Stimulated activated CD8-positive, alpha-beta memory T cell treated with anti-CD3 and anti-CD28 coated beads, Interleukin-2, amount 100 ng/mL, for 48 hours (primary cell): ENCODE measurements at places on chromosomes 7 and 10.

- no peak for DNase-seq
Measured at GRCh38 chr10:1394155-1394912, 338.1 kb downstream of the WDR37 start.

- DNase-seq = no peak
Measured at GRCh38 chr7:115582956-115583355, 447.6 kb downstream of the TFEC start.

- DNase-seq = no peak
Measured at GRCh38 chr10:124942317-124943169, 620 bp downstream of the ZRANB1 start.

- no peak for DNase-seq
Measured at GRCh38 chr10:119330342-119330741, 123.0 kb downstream of the GRK5 start.

DNA sequence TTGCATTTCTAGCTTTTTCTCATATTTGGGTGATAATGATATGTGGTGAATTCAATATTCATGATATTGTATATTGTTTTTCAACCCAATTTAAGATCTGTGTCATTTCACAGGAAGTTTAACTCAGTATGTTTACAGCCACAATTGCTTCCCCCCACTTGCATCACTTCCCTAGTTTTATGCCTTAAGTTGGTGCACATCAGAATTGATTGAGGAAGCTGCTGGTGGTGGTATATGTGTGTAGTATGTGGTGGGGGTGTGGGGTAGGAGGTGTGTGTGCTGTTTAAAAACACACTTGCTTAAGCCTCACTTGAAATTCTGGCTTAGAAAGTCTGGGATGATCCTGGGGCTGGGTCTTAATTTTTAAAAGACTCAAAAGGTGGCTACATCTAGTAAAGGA, 245.1 kb upstream of the AOAH start:
- DNase-seq = no peak

GRCh38 chr10:94002156-94002555, 8.4 kb downstream of the PLCE1 start:
- no peak for DNase-seq

DNA sequence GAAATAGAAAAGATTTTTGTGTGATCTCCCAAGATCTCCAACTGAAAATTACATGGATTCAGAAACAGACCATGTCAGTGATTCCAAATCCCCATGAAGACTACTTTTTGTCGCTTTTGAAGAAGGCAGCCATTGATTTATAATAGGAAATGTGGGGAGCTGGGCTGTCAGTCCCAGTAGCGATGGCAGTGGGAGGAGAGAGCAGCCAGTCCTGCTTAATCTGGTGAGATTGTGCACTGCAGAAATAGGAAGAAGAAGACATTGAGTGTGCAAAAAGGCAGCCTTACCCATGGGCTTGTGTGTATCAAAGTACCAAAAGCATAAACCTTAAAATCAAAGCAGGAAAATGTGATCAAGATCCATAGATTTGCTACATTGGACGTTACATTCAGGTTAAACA, 4.8 kb downstream of the ADRB1 start:
- no peak for DNase-seq

DNA sequence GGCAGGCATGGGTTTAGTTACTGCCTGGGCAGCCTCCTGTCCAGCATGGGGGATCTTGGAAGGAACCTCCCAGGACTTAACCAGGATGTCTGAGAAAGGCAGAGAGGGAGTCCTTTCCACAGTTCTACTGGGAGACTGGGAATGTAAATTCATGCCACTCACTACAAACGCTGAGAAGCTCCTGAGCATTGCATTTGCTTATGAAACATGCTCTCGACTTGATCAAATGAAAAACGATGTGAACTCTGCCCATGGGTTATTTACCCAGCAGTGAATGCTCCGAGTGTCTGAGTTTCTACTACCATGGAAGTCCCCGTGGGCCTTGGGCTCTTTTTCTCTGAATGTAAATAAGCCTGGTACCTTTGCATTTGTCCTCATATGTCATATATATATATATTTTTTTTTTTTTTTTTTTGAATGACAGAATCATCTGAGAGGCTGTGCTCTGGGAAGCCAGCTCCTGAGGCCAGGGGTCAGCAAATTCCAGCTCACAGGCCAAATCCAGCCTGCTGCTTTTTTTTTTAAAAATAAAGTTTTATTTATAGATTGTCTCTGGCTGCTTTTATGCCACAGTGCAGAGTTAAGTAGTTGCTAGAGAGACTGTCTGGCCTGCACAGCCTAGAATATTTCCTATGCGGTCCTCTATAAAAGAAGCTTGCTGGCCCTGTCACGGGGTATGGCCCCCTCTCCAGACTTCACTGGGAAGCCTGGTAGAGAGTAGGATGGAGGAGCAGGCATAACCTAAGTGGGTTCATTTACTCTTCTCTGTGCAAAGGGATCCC, 21.4 kb upstream of the RAPGEF5 start:
- DNase-seq = no peak

- DNase-seq = no peak
Measured at GRCh38 chr10:93032809-93033137, 27.8 kb upstream of the CYP26C1 start.

- no peak for DNase-seq
Measured at GRCh38 chr7:36304099-36304425, 85.6 kb upstream of the ANLN start.

DNA sequence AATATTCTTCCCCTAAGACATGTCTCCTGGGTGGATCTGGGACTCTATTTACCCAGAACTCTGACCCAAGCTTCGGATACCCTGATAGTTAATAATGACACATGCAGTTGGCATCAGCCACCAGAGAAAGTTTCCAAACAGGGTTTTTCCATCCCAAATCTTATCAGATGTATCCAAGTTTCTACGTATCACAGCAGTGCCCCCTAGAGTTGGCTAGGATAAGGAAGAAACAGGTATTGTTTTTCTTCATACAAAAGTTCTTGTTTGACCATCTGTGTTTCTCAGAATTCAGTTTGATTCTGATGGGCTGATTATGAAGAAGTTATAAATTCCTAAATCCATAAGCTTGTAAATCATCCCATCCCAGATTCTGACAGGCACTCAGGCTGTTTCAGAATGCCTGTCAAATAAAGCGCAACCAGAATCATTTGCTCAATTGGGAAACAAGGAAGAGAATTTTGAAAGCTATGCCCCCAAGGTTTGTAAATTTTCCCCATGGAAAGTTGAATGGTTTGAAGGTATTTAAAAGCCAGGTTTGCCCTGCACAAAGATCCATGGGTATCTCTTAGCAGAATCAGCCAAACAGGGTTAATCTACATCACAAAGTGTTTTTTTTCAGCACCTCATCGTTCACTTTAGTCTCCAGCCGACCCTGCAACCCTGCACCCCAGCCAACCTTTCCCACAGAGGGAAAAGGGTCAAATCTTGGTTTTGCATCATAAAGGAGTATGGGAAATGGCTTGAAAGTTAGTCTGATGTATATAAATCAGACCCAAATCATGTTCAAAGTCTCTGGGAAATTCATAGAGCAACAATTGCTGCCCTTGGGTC, 47.4 kb downstream of the NRAP start:
- no peak for DNase-seq

- no peak for DNase-seq
Measured at GRCh38 chr7:126211875-126212274, 1040.9 kb downstream of the GRM8 start.

GRCh38 chr10:88152728-88153133, 289.3 kb downstream of the PTEN start:
- peak; percentile 28 for DNase-seq

DNA sequence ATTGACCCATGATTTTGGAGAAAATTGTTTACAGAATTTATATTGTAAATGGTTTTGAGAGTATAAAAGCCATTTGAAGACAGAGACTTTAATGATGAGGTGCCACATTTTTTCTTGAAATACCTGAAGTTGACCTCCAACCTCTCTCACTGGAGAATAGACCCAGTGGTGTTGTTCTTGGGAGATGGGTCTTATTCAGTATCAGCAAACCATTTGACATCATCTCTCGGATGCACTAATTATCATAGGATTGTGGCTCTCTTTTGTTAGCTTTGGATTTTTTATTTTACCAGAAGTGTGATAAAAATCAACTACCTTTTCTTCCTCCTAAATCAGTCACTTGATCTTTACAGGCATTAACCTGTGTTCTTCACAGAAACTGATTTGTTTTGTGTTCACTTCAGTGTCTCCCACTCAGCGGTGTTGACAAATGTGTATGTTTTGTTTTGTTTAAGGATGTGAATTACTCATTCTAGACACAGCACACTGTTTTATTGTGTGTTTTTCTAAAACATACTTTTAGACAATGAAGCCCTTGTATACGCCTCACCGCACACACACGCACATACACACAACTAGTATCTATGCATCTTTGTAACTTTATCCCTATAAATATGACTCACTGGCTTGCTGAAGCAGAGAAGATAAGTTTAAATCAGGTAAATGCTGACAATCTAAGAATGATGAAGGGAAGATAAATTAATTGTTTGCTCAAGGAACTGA, 455.6 kb downstream of the INHBA start:
- DNase-seq = no peak

- no peak for DNase-seq
Measured at GRCh38 chr10:80518143-80518806, 19.4 kb upstream of the SH2D4B start.

- DNase-seq = no peak
Measured at GRCh38 chr10:71321386-71321785, 2.3 kb downstream of the SLC29A3 start.

DNA sequence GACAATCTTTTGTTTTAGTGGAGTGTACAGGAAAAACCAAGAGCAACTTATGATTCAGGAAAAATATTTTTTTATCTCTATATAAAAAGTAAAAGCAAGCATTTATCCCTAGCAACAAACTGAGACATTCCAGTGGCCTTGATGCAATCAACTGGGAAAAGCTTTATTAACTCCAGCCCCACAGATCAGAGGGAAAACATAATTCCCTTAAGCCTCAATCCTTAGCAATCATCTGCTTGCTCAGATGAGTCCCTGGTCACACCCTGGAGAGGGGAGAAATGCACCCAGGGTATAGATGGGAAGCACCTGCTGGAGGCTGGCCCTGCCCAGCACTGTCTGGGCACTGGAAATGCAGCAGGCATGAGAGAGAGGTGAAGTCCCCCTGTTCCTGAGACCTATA, 636.6 kb downstream of the TNS3 start:
- no peak for DNase-seq

GRCh38 chr10:5108658-5109416, 14.6 kb downstream of the AKR1C3 start:
- DNase-seq = no peak

GRCh38 chr7:18020138-18020715, 7.4 kb downstream of the PRPS1L1 start:
- no peak for DNase-seq

DNA sequence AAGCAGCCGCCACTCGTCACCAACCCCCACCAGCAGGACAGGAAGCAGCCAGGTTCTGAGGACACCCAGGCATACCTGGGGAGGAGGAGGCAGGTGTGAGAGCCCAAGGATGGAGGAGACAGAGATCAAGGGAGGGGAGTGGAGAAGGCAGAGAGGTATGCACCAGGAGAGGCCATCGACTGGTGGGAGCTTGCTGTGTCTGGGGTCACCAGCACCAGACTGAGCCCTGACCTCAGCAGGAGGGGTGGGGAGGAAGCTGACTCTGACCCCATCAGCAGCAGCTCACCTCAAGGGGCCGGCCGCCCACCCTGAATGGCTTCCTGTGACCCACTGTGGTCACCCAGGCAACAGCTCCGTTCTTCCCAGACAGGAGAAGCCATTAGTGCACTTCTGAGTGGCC, 7.8 kb downstream of the VIPR2 start:
- no peak for DNase-seq

DNA sequence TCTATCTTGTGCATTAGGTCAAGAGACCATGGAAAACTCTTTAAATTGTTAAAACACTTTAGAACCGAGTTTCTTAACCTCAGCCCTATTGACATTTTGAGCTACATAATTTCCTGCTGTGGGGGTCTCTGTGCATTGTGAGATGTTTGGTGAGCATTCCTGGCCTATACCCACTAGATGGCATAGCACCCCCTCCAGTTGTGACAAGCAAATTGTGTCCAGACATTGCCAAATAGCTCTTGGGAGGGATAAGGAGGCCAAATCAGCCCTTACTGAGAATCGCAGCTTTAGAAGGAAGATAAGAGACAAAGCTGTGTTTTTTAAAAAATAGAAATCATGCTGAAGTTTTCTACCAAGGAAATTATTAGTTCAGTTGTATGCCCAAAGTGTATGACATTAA, 1158.5 kb upstream of the C7orf33 start:
- no peak for DNase-seq

DNA sequence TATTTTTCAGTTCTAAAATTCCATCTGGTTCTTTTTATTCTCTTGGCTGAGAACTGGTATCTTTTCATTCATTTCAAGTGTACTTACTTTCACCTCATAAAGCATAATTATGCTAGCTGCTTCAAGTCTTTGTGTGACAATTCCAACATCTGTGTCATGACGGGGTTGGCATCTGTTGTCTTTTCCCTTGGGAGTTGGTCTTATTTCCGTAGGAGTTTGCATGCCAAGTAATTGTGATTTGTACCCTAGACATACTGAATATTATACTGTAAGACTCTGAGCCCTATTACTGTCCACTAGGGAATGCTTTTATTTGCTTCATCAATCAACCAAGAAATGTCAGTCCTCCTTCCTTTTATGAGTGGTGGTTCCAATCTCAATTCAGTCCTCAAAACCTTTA, 24.6 kb upstream of the HUS1 start:
- DNase-seq = no peak

DNA sequence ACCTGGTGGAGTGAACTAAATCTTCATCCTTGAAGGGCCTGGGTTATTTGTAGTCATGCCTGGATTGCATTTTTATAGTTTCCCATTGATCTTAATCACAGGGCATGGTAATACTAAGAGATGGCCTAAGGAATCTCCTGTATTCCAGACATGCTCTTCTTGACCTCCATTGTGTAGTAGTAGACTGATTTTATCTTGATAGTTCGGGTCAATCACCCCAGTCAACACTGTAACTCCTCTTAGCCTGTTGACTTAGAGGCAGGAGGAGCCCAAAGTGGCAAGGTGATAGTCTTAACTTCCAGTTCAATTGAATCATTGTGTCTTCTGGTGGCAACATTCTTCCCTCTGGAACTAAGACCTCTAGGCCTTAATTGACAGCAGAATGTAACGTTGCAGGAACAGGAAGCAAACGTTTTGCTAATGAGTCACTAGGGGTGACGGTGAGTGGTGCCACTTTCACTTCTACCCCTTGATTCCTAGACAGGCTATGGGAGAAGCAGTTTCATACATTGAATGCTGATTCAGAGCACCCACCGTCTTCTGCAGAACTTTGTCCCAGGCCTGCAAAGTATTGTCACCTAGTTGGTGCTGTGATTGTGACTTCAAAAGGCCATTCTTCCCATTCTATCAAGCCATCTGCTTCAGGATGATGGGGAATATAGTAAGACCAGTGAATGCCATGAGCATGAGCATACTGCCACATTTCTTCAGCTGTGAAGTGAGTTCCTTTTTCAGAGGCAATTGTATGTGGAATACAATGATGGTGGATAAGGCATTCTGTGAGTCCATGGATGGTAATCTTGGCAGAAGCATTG, 24.0 kb upstream of the PAPSS2 start:
- no peak for DNase-seq

- no peak for DNase-seq
Measured at GRCh38 chr10:102629661-102630614, 14.3 kb upstream of the TRIM8 start.
